Tongue (tissue), 3 donors: ENCODE measurements at places on chromosomes 5 and 9. TPM values are rescaled to one million over a fixed set of nuclear protein-coding genes. Genes with fewer than 3 reads are reported as not detected.

GRCh38 chr5:35990520-35990919 lies 670 bp downstream of the UGT3A1 start:
- DNase-seq, result peak; percentile 25

DNA sequence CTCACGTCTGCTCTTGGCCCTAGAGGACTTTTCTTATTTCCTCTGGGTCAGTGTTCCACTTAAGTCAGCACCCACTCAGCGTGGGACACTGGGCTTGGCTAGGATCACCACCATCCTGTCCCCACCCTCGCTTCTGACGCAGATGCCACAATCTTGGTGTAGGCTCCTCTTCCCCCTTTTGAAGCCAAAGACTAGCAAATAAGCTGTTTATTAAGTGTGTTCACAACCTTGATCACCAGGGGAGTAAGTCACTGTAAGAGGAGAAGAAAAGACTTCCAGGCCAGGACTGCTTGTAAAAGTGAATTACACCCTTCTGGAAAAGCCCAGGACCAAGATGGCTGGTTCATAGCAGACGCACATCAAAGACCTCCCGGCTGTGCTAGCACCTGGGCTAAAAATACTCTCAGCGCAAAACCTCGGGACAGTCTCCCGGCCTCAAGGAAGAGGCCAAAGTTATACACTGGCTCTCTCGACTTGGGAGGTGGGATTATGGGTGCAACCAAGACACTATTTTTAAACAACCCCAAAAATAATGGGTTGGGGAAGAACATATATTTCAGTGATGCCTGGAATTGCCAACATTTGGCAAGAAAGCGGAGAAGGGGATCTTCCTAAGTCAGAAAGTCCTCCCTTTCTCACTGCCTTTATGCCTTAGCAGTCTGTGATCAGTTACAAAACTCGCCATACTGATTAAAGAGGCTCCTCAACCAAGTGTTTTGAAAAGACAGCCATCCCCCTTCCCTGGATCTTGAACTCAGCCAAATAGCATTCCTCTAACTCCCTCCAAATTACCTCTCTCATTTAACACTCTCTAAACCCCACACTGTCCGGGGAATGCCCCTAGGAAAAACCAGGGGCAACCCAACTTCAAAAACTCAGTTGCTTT lies 69.4 kb downstream of the RAPGEF1 start:
- no peak for DNase-seq

DNA sequence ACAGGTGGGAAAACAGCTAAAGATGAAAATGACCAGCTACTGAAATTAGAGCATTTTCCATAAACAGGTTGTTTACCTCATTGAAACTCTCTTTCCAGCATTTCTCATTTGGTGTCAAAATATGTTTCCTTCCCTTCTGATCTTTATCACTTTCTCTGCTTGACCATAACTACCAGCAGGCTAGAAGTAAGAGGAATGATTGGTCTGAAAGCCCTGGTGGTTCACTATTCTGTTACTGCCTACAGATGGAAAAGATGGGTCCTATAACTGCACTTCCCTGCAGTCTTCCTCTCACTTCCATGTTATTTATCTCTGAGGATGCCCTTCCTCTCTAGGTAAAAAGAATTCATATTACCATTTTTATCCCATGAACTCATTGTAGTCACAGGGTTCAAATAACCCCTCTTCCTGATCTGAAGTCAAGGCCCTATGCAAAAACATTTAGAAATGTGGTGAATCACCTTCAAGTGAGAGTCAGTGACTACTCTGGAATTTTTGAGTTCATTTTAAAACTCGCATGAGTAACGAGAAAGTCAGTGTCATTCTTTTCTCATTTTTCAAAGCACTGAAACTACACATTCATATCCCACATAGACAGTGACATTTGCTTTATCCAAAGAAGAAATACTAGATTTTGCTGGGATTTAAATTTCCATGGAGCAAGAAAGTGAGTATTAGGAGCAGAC lies 51.7 kb downstream of the ZNF474 start:
- peak; percentile 24 for DNase-seq

- peak; percentile 68 for DNase-seq
Observed at GRCh38 chr9:122016744-122017143, 76.4 kb downstream of the TTLL11 start.

- no peak for DNase-seq
Observed at GRCh38 chr9:27125936-27126335, 16.9 kb downstream of the TEK start.

DNA sequence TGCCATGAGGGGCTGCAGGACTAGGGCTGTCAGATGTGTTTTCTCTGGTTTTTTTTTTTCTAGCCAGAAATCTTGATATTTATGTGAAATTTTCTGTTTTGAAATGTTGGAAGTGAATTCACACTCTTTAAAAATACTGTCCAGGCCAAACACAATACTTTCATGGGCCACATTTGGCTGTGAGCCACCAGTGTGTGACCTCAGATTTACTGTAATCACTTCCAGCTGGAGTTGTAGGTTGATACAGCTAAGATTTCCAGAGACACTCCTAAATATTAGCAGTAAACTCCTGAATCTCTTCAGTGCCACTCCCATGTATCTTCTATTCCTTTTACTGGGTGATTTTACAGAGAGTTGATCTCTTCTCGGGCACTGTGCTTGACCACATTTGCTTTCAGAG lies 92.2 kb upstream of the CKMT2 start:
- peak; percentile 80 for DNase-seq

- no peak for DNase-seq
Observed at GRCh38 chr9:68775003-68775730, 70.1 kb downstream of the PIP5K1B start.

GRCh38 chr9:98993570-98993945 lies 49.9 kb downstream of the COL15A1 start:
- DNase-seq, result no peak

- DNase-seq, result no peak
Observed at GRCh38 chr5:18141222-18141621, 507.0 kb downstream of the TAF11L14 start.

DNA sequence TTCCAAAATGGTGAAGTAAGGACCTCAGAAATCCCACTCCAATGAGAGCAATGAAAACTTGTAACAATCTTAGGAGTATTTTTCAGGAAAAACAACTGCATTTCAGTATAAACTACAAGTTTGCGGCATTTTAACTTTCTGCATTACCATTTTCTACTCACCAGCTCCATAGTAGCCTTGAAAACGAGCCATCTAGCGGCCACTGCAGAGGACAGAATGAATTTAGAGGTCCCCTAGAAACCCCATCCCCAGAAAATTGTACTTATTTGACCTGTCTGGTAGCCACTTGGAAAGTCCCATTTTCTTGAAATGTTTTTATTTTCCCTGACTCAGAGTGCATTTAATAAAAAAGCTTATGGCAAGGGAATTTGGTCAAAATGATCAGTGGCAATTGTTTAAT lies 205.4 kb upstream of the ITGA1 start:
- no peak for DNase-seq

DNA sequence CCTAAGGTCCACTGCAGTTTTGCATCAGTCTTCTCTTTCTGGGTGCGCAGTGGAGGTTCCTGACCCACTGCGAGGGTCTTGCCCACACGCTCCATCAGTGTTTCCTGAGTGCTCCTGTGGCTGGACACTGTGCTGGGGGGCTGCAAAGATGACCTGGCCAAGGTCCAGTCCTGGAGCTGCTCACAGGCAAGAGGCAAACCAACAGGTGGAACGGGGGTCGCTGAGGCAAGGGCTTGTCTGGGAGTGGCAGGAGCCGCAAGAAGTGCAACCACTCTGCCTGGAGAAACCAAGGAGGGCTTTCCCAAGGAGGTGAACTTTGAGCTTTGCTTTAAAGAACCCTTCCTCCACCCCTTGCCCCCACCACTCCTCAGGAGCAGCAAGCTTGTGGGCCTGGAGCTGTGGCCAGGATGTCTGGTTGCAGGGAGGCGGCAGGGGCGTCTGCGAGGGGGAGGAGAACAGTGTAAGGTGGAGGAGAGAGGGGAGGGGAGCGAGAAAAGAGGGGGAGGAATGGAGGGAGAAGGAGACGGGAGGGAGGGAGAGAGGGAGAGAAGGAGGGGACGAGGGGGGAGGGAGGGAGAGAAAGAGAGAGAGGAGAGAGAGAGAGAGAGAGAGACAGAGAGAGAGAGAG lies 444 bp upstream of the CPLX2 start:
- DNase-seq, result no peak

- DNase-seq, result peak; percentile 50
Observed at GRCh38 chr9:70587201-70587600, 172.7 kb upstream of the KLF9 start.

GRCh38 chr9:104911032-104911607 lies 16.8 kb downstream of the ABCA1 start:
- no peak for DNase-seq

The ZNF483 gene
- total RNA-seq, result 9.3 TPM

The FBP2 gene
- 83.0 TPM for total RNA-seq

The CCL19 gene
- total RNA-seq, result not detected
